ENCODE measurements at places on chromosomes 13 and 19. TPM values are rescaled to one million over a fixed set of nuclear protein-coding genes. Genes with fewer than 3 reads are reported as not detected.

Gene SPTBN4
- total RNA-seq: 20.9 TPM

DNA sequence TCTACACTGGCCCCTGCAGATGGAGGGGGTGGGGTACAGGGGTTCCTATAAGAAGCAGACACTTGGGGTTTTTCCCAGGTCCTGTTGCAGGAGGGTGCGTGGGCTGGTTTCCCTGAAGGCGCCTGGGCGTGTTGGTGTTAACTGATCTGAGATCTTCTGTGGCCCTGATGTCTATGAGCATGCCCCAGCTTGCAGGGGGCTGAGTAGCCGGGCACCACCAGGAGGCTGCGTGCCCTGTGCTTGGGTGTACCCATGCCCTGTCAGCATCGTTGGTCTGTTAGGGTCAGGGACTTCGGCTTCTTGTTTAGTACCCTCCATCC lies 45.3 kb downstream of the CAPN12 start:
- DNase-seq: no peak

DNA sequence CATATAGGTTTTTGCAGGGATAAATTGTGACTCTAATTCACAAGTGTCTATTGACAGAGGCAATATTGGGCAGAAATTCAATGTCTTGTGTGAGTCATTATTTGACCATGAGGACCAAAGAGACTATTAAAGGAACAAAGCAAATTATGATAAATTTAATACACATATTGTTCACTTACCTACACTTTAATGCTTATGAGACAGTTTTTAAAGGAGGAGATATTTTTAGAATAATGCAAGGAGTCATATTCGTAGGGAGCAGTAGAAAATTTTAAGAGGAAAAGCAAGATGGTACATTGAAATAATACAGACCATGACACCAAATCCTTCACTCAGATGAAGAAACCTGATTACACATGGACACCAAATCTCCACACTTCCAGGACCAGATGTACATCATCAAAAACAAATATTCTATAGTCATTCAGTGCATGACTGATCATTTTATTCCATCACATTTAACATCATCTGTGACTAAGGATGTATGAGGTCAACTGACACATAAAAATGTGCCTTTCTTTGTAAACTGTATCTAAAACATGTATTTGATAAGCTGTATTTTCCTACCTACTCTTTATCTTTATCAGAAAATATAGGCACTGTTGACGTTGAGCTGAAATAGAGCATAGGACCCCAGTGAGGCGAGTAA lies 4.2 kb upstream of the OR7A17 start:
- no peak for DNase-seq

DNA sequence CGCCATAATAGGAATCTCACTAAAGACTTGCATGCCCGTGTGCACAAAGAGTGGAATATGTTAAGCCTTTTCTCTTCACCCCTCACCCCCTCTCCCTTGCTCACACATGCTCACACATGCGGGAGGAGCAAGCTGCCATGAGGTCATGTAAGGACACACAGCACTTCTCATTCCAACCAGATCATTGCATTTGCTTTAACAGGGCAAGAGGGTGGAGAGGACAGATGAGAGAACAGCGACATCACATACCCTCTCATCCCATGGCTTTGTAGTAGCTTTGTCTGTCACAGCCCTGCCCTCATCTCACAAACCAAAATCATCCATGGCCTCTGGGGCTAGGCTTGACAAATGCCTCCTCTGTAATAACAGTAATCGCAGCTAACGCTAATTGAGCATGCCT lies 145.6 kb upstream of the FRY start:
- DNase-seq: no peak
